Upper lobe of left lung (tissue), 6 donors: ENCODE measurements at places on chromosomes 5 and 9.

GRCh38 chr9:37474438-37474837 lies 9.2 kb upstream of the ZBTB5 start:
- no peak for DNase-seq

- DNase-seq = no peak
Measured at GRCh38 chr9:15389173-15389572, 33.5 kb upstream of the SNAPC3 start.

DNA sequence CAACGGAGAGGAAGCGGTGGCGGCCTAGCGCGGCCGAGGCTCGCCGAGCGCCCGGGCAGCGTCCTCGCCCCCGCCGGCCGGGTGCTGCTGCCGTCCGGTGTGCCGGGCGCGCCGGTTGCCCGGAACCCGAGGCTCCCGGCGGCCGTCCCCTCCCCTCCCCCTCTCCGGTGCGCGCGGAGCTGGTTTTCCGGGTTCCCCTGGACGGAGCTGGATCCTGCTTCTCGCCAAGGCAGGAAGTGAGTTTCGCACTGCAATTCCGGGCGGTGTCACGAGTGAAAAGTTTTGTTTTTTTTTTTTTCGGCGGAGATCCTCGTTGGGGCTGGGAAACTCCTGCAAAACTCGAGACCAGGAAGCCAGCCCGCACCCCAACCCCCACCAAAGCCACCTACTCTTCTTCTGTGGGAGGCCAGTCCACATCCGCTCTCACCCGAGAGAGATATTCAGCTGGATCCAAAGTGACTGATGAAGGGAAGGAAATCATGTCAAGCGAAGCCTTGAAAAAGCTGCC lies at the start of gene ERBIN:
ERBIN (plus strand) TSS at position 300 of the 508 bp plus-strand sequence. CDS start 66,144 bp downstream, outside the sequence.
- peak; percentile 90 for DNase-seq

DNA sequence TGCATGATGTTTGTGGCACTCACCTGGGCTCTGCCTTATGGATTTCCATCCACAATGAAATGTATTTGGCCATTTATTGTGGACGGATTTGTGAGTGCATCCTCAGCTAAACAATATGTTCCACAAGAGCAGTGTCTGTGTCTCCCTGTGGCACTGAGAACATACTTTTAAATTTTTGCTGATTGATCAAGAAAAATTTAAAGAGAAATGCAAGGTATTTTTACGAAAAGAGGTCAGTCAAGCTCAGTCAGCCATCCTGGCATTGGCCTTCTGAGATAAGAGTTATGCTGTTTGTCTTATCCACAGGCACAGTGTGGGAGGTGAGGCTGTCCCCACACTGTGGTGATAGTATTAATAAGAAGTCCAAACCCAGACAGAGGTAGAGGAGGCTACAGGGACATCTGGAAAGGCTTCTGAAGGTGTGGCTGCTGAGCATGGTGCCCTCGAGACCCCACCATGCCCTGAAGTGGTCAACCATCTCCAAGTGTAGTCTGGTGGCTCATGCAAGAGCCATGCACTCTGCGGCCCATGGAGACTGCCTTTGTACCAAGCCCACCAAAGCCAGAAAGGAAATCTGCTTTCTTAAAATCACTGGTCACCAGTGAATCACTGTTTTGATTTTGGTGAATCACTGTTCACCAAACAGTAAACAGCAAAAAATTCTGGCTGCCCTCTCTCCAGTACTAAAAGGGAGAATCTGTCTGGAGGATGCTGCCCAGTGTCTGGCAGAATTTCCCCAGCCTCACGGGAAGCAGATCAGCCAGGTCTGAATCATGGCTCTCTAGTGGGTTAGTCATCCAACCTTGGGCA lies 28.8 kb downstream of the SPOCK1 start:
- DNase-seq = no peak

GRCh38 chr5:147481376-147481775 lies 28.5 kb downstream of the DPYSL3 start:
- DNase-seq = no peak

GRCh38 chr5:127813633-127814587 lies 110.7 kb downstream of the CCDC192 start:
- DNase-seq = no peak

- no peak for DNase-seq
Measured at GRCh38 chr5:168746893-168747640, 167.9 kb upstream of the PANK3 start.

DNA sequence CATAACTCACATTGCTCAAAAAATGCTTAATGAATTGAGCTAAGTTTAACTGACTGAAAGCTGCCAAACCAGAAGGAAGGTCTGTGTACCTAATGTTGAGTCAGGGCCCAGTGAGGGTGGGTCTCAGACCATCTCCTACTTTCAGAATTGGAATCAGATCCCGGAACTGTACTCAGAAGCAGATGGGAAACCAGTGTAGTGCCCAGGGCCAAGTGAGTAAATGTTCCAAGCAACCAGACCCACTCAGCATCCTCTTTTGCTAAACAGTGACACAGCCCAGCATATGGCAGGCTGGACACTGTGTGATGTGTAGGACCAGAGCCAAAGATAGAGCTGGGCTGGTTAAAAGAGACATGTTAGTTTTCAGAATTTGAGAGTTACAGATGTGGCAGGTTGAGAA lies 94.1 kb downstream of the PLCXD3 start:
- no peak for DNase-seq

DNA sequence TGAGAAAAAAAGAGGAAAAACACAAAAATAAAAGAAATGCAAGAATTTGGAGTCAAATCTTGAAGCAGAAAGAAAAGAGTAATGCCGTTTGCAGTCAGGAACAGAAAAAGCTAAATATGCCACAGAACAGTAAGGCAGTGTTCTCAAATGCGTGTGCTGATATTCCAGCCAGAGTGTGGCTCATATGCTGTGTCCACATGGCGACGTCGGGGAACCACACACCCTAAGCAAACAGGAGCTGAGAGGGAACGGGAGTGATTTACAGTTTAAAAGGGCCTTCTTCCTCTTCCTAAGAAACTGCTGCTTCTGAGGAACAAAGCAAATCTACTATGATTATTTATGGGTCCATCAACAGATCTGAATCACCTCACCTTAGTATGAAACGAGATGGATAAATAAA lies 42.7 kb downstream of the DDX31 start:
- no peak for DNase-seq
